NCI-H774 (cell line): ENCODE measurements at places on chromosomes 11 and 22.

GRCh38 chr22:37431366-37431765 lies 4.1 kb upstream of the ELFN2 start:
- no peak for DNase-seq

DNA sequence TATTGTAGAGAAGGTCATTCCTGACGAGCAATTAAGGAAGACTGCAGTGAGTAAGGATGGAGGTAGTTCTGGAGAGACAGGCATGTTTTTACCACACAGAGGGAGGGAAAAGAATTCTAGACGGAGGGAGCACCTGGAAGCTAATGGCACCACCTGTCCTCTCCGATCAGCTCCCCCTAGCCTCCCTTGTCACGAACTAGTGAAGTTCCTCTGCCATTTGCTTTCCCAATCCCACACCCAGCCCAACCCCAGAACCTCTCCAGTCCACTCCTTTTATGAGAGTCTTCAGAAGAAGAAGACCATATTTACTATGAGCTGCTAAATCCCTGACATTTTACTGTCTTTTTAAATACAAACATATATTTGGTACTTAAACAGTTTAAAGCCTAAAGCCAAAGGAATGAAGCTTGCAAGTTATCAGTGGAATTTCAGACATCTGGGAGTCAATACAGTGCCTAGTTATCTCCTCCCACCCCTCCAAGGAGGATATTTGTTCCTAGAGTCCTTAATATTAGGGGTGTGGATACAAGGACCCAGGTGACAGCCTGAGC lies 46.1 kb upstream of the HSPA8 start:
- no peak for DNase-seq

DNA sequence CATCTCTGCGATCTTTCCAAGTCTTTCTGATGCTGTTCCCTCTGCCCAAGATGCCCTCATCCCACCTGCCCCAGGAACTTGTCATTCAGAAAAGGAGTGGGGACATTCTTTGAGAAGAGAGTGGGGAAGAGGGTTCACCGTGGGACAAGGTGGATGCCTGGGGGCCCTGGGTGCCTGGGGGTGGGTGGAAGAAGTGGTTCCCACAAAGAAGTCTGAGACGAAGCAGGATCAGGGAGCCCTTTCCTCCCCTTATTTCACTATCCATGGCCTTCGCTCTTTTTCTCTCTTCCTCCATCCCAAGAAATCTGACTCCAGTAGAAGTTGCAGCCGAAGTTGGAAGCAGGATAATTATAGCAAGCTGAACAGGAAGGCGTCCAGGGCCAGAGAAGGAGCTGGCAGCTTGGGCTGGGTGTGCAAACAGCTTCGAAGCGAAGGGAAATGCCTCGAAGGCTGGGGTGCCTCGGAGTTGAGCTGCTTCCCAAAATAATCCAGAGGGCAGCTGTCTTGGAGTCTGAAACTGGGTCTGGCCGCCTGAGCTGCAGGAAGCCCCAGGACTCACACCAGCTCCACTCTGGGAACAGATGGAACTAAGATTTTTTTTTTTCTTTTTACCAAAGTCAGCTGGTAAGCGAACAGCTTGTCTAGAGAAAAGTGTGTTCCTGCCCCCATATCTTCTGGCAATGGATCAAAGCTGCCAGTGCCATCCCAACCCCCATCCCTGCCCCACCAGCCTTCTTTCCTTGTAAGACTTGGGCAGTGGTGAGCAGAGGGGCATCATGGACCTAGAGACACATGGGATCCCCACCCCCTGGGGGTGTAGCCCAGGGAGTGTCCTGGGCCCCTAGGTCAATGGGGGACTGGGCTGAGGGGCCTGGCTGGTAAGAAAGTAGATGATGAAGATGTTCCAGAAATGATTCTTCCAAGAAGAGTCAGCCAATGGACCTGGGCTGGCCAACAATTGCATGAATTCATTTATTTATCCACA lies 31.5 kb downstream of the PARVG start:
- no peak for DNase-seq

DNA sequence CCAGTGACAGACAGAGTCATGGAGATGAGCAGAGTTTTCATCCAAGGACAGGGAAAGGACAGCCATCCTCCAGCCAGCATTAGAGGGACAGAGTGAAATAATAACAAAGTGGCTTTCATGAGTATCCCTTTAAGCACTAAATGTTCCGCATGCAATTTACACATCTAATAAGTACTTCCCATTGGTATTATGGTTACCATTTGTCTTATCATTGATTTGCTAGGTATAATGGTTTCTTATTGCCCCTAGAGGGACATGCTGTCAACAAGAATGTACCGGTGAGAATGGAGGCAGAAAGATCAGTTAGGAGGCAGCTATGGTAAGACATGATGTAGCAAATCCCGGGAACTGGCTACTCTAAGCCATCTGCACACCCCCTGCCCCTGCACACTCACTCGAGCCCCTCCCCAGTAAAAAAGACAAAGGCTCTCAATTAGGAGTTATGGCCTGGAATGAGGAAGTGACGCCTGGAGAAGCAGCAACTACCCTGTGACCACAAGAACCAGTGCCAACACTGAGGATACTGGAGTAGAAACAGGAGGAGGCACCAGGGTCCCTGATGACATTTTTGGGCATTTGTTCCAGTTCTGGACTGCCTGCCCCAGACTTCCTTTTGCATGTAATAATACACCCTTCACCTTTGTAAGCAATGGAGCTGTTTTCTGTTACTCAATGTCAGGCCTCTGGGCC lies 30.2 kb upstream of the HMGXB4 start:
- no peak for DNase-seq

GRCh38 chr11:10758957-10759356 lies 7.9 kb downstream of the CTR9 start:
- no peak for DNase-seq

DNA sequence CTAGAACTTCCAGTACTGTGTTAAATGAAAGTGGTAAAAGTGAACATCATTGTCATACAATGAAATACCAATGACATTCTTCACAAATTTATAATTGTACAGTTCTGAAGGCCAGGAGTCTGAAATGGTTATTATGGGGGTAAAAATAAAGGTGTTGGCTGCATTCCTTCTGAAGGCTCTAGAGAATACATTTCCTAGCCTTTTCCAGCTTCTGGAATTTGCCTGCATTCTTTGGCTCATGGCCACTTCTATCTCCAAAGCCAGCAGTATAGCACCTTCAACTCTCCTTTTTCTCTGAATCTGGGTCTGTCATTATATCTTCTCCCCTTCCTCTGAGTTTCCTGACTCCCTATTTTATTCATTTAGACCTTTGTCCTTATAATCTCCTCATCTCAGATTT lies 1232.7 kb upstream of the TENM4 start:
- DNase-seq, result no peak

GRCh38 chr11:44681698-44682097 lies 45.1 kb upstream of the TSPAN18 start:
- no peak for DNase-seq

- DNase-seq, result no peak
These were observed 66.2 kb downstream of the EFCAB6 start for GRCh38 chr22:43745783-43746356.

DNA sequence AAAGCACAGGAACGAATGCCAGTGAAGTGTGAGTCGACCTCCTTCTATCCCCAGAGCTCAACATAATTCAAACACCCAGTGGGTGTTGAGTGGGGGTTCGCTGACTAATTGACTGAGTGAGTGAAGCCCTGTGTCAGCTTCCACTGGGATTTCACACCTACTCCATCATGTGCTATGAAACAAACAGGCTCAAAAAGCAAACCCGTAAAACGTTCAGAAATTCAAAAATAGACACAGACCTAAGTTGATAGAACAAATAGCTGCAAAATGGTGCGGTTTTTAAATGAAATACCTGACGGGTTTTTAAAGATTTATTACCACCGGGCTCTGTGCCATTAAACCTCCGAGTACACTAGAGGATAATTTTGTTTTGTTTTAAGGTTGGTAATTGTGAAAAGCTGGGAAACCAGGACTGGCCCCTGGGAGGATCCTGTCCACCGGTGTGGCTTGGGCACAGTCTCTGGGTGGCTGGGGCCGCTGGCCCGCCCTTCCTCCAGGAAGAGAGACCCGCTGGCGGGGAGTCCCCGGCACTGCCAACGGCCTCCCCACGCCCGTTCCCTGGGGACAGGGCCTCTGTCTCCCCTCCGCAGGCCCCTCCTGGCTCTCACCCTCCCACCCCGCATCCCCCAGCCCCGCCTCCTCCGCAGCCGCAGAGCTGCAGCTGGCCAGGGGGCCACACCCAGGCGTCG lies 13.6 kb downstream of the KCNJ5 start:
- DNase-seq, result peak; percentile 63

DNA sequence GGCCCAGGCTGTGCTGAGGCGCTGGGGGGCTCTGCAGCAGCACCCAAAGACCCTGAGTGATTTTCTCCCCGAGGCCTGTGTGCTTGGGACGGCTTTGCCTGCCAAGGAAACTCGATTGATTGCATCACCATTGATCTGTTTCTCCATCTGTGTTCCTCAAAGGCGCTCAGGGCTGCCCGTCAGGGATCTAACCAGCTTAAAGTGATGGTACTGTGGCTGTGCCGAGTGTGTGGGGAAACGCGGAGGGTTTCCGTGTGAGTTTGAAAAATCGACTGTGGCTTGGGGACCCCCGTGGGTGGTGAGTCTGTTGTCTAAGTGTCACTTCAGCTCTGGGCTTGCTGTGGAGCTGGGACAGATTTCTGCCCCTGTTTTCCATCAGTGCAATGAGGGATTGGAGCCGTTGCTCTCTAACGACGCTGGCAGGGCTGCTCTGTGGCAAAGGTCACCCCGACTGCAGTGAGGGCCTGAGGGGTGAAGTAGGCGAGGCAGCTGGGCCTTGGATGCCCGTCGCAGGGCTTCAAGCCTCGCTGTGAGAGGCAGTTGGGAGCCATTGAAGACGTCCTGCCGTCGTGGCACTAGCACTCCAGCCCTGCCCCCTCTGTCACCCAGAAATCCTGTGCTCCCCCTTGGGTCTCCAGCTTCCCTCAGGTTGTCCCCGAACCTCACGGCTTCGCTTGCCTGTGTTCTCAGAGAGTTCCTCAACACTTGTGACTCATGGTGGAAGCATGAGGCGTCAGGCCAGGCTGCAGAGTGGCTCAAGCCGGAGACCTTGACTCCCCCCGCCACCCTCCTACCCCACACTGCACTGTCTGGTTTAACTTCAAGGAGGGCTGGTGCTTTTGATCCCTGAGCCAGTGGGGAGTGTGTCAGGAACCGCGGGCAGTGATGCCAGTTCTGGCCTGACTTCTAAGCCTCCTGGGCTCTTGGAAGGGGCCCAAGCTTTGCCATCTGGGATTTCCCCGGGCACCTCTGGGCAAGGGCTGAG lies 21.8 kb downstream of the CACNA1I start:
- DNase-seq, result no peak

GRCh38 chr22:36778020-36778419 lies 2.1 kb upstream of the IFT27 start:
- no peak for DNase-seq

DNA sequence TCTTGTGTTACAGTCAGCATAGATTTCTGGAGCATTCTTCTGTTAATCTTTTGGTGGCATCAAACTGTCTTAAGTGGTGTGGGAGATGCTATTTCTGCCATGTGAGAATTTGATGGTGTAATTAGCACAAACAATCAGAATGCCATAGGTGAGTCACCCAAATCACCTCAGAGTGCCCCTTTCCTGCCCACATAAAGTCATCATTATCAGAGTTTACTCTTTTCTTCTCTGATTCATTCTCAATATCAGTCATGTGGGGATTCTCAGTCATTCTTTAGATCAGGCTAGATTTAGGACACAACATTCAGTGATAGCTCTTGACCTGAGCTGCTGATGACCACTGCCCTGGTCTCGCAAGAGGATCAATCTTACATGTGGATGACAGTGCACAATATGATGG lies 23.7 kb upstream of the MS4A6A start:
- no peak for DNase-seq

- DNase-seq, result no peak
These were observed 17.1 kb upstream of the TFIP11 start for GRCh38 chr22:26529345-26529744.
